ENCODE measurements at places on chromosomes 16 and 17.

GRCh38 chr16:50121721-50122445, 31.2 kb upstream of the TENT4B start:
- peak; percentile 15 for DNase-seq

- no peak for DNase-seq
Observed at GRCh38 chr17:61029181-61029580, 351.5 kb downstream of the BCAS3 start.

DNA sequence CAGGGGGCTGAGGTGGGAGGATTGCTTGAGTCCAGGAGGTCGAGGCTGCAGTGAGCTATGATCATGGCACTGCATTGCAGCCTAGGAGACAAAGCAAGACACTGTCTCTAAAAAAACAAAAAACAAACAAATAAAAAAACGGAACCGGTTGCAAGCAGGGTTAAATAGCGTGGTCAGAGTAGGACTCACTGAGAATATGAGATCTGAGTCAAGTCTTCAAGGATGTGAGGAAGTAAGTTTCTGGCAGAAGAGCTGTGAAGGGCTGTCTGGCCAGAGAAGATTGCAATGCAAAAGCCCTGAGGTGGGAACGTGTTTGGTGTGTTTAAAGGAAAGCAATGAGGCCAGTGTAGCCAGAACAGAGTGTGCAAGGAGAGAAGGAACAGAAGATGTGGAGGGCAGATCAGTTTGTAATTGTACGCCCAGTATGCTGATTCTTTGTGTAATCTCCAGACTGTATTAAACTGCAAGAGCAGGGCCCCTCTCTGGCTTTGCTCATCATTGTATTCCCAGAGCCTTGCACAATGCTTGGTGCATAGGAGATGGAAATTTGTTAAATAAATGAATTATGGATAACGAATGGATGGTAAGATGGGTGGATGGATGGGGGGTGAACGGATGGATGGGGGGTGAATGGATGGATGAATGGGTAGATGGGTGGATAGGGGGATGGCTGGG, 6.3 kb downstream of the G6PC1 start:
- DNase-seq, result no peak

DNA sequence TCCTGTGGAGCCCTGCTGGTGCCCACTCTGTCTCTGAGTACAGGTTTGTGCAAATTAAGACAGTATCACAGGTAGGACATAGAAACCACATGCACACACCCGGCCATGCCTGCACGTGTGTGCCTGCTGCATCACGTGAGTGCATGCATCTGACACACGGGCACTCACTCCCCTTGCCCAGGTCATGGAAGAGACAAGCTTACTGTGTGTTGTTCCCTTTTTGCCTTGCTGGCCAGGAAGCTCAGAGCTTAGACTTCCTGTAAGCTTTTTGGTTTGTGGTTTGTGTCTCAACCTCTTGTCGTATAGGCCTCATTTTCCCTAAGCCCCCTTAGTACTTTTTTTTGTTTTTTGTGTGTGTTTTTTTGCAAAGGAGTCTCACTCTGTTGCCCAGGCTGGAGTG, 25.0 kb downstream of the ZNF469 start:
- no peak for DNase-seq

DNA sequence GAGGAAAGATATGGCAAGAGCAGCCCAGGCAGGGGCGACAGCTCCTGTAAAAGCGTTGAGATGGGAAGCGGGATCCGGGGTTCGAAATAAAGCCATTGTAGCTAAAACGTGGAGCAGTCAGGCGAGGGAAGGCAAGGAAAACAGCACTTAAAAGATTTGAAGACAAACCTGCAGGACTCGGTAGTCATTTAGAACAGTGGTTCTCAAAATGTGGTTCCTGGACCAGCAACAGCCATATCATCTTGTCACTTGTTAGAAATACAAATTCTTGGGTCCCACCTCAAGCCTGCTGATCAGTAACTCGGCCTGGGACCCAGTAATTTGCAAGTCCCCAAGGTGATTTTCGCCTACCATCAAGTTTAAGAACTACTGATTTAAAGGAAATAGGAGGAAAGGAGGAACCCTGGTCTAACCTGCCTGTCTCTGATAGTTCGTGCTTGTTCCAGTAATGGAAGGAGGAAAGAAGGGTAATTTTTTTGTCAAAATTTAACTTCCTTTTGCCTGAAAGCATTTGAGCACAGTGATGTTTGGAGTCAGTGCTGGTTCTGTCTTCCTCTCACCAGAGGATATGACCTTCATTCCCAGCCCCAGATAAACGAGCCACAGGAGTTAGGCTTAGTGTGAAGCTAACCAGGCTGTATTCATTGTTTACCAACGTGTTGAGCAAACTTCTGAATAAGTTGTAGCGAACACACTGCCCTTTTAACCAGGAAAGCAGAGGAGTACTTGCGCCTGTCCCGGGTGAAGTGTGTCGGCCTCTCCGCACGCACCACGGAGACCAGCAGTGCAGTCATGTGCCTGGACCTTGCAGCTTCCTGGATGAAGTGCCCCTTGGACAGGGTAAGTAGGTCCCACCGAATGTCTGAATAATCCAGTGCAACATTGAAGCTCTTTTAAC, 1.1 kb downstream of the ORC6 start:
- DNase-seq, result no peak

DNA sequence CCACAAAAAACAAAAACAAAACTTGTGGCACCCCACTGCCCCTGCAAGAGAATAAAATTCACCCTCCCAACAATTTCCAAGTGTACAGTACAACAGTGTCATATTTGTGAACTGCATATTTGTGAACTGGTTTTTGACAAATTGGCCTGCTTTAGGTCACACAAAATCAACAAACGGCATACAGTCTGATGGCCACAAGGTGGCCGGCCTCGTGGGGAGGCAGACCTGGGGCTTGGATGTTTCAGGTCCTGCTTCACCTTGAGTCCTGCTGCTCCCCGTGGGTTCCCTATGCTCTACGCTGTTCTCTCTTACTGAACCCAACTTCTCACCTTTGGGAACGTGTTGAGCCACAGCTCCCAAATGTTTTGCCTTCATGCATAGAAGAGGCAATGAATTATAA, 102.2 kb downstream of the CDK5R1 start:
- no peak for DNase-seq

- DNase-seq, result no peak
Observed at GRCh38 chr17:1422885-1423284, 22.9 kb upstream of the YWHAE start.

DNA sequence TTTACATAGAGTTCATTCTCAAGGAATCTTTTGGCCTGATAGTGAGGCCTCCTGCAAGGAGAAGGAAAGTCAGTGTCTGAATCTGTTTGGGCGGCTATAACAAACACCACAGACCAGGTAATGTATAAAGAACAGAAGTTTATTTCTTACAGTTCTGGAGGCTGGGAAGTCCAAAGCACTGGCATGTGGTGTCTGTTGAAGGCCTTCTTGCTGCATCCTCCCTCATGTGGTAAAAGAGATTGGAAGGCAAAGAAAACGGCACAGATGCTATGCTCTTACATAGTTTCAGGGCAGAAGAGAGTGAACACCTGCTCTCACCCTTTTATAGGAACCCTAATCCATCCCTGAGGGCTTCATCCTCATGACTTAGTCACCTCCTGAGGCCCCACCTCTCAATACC, 31.2 kb upstream of the DNAJA2 start:
- no peak for DNase-seq
